ENCODE measurements at places on chromosomes 11 and 22.

- DNase-seq, result no peak
Observed at GRCh38 chr11:17014321-17014832, at the start of gene PLEKHA7. Gene PLEKHA7 (minus strand): TSS chr11:17014414. CDS start chr11:17014401, 13 bp downstream.

DNA sequence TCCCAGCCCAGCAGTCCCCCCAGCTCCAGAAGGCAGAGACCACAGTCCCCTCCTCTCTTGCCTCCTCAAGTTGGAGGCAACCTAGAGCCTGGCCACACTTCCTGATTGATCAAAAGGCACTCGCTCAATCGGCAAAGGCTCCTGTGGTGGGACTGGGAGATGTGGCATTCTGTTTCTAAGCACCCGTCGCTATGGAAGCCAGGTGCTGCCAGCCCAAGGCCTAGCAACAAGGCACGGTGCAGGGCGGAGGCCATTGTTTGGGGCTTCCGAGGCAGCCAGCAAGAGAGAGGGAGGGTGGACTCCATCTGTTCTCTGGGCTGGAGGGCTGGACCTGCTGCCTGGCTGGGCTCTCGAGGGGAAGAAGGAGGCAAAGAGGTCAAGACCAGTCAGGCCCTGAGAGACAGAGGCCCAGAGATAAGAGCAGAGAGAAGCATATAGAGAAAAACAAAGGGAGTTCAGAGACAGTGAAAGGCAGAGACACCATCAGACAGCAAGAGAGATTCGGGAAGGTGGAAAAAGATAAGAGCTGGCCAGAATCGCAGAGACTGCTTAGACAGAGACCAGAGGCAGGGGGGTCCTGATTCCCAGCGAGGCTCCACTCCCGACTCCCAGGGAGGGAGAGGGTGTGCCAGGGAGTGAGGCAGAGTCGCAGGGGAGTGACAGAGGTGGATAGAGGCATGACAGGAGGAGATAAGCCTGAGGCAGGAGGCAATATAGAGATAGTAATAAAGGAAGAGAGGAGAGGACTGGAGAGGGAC lies 21.2 kb downstream of the PDE2A start:
- DNase-seq, result no peak

- no peak for DNase-seq
Observed at GRCh38 chr11:76658651-76659650, 11.6 kb downstream of the LRRC32 start.

DNA sequence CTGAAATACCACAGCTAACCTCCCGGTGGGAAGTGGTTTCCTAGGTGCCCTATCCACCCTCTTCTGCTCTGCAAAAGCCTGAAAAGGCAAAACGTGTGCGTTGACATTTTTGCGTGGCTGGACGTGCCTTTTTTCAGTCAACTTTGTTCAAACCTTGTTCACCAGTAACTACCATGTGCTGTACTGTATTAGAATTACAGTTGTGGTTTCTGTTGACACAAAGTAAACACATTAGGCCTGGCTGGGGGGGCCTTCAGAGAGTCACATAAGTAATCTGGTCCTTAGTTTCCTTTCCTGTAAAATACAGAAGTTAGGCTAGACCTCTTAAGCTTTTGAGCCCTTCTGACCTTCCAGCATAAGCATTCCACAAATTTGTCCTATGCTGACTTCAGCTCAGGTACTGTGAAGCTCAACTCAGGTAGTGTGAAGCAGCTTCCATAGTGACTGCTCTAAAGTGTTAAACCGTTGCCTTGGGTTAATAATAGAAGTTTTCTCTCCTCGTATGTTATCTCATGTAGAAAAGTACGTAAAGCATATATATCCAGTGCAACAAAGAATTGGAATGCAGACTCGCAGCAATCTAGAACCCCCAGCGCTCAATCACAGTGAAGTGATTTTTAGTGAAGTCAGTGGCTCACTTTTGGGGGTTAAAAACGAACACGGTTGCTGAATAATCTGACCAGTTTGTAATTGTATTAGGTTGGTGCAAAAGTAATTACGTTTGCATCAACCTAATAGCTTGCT lies 1.8 kb downstream of the EWSR1 start:
- no peak for DNase-seq

GRCh38 chr11:61702701-61703312 lies 22.6 kb downstream of the DAGLA start:
- no peak for DNase-seq

GRCh38 chr22:49204599-49205482 lies 622.8 kb downstream of the BRD1 start:
- no peak for DNase-seq

DNA sequence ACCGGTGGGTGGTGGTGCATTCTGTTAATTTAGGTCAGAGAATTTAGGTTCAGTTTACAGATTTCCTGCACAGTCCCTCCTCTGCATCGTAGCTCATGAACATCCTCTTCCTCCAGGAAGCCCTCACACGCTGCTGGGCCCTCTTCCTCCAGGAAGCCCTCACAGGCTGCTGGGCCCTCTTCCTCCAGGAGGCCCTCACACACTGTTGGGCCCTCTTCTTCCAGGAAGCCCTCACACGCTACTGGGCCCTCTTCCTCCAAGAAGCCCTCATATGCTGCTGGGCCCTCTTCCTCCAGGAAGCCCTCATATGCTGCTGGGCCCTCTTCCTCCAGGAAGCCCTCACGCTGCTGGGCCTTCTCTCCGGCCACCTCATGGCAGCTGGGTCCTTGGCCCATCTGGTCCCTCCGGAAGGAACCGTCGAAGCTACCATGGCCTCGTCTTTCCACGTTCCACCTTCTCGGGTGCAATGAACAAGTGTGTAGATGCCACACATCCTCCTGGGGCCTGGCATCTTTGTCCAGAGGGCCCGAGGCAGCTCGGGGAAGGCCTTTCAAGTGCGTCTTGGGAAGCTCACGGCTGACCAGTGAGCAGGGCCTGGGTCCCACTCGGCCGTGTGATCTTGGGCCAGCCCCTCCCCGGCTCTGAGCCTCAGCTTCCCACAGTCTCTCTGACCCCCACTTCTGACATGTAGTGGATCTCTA lies 58.9 kb upstream of the PPARA start:
- no peak for DNase-seq

DNA sequence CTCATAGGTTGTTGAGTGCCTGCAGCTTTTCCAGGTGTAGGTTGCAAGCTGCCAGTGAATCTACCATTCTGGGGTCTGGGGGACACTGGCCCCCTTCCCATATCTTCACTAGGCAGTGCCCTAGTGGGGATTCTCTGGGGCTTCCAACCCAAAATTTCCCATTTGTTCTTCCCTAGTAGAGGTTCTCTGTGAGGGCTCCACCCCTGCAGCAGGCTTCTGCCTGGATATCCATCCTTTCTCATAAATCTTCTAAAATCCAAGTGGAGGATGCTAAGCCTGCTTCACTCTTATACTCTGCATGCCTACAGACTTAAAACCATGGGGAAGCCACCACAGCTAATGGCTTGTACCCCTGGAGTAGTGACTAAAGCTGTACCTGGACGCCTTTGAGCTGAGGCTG lies 33.4 kb downstream of the ANO3 start:
- no peak for DNase-seq

- no peak for DNase-seq
Observed at GRCh38 chr11:112511271-112511670, 250.6 kb upstream of the PLET1 start.

DNA sequence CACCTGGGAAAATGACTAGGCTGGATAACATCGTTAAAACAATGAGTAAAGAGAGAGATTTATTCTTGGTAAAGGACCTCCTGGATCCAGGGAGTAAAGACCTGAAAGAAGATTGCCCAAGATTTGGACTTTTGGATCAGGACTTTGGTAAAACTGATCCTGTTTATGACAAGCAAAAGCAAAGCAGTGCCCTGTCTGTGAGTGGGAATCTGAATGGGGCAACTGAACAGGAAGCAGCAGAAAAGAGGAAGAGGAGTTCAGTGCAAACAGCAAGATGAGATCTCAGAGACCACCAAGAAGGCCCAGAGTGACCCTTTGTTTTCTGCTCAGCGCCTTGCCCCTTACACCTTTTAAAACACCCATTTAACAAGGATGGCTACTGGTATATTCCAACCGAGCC lies 122.0 kb downstream of the VPREB1 start:
- no peak for DNase-seq
